ENCODE measurements at places on chromosomes 13 and 19.

DNA sequence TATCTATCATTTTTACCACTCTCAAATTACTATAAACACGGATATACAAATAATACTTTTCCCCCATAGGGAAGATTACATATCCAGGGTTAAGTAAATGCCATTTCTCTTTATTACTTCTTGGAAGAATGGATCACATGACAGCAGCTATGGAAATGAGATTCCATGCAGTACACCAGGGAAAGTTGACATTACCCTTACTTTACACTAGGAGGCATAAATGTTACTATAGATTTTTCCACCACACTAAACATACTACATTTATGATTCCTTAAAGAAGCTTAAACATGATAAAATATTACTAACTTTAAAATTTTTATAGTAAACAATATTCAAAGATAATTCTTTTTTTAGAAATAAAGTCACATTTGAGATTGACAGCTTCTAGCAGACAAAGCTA lies 611.4 kb downstream of the PCDH9 start:
- peak; percentile 76 for DNase-seq

DNA sequence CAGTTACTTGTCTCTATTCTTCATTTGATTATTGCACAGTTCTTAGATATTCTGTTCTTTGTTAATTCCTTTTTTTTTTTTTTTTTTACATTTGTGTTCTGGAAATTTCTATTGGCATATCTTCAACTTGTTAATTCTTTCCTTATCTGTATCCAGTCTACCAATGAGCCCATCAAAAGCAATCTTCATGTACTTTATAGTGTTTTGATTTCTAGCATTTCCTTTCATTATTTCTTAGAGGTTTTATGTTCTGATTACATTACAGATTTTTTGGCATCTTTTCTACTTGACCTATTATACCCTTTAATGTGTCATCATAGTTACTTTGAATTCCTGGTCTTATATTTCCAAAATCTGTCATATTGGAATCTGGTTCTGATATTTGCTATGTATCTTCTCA lies 2194.8 kb downstream of the PCDH9 start:
- peak; percentile 16 for DNase-seq

DNA sequence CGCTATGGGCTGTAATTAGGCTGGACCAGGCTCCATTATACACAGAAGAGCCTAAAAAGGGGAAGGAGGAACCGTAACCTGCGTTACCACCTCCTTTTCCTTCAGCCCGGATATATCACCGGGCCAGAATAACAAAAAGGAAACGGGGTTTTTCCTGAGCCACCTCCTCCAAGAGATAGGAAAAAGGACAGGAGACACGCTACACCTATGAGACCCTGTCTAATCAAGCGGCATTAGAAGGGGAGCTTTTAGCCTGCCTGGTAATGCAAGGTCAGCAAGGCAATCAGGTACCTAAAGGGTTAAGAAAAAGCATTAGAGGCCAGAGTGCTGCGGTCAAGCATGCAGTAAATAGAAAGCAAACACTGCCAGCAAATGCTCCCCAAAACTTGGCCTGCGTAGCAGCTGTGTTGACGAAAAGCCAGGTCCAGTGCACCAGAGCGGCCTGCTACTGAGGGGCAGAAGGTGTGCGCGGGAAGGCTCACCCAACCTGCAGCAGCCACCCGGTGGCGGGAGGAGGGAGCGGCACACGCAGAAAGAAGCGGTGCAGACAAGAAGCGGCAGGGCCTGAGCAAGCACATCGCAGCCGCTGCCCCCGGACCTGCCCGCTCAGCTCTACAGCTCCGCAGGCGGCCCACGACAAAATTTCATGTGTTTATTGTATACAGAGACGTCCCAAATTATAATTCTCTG lies 1466.1 kb downstream of the UQCRFS1 start:
- peak; percentile 46 for DNase-seq

GRCh38 chr19:51593138-51593890 lies 22.2 kb downstream of the ZNF175 start:
- DNase-seq = no peak
